ENCODE measurements at places on chromosomes 6 and 20.

DNA sequence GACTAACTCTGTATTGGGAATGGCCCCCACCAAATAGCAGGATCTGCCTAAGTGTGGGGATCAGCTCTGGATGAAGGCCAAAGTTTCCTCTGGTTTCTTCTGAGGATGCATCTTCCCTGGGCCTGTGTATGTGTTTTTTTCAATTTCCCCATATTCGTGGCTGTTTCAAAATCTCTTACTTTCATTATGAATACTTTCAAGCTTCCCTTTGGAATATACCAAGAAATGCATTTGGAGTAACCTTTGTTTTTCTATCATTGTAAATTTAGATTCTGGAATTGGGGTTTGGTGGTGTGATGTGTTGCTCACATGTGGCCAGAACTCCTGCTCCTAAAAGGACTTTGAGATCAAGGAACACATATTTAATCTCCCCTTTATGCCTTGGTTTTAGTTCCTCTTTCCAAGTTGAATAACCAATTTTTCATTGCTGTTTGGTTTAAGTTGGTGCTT lies 8.4 kb downstream of the ENTPD6 start:
- no peak for DNase-seq

DNA sequence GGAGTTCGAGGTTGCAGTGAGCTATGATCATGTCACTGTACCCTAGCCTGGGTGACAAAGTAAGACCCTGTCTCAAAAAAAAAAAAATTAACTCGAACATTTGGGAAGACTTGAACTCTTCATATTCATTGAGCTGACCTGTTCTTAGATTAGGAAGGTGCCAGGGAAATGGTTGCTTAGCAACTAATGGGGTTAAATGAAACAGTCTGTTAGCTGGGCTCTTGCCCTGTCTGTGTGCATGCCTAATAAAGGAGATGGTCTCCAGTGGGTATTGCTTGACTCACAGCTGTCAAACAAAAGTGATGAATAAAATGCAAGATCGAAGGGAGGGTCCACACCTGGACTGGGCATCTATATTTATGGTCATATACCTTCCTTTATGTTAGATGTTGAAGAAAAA lies 101.8 kb downstream of the KLHL32 start:
- no peak for DNase-seq

- DNase-seq: no peak
These were observed 68.7 kb downstream of the PHACTR2 start for GRCh38 chr6:143746202-143747119.

DNA sequence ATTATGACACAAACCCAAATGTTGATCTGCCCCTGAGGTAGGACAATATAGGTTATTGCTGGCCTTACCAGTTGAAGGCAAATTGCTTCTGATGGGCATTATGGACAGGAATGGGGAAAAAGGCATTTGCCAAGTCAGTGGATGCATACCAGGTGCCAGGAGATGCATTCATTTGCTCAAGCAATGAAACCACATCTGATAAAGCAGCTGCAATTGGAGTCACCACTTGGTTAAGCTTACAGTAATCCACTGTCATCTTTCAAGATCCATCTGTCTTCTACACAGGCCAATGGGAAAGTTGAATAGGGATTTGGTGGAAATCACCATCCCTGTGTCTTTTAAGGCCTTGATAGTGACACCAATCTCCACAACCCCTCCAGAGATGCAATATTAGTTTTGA lies 648.6 kb downstream of the COL12A1 start:
- no peak for DNase-seq

GRCh38 chr20:59577037-59577808 lies 27.1 kb upstream of the PHACTR3 start:
- DNase-seq: no peak

- DNase-seq: no peak
These were observed 28.5 kb downstream of the C6orf15 start for GRCh38 chr6:31083742-31084354.

DNA sequence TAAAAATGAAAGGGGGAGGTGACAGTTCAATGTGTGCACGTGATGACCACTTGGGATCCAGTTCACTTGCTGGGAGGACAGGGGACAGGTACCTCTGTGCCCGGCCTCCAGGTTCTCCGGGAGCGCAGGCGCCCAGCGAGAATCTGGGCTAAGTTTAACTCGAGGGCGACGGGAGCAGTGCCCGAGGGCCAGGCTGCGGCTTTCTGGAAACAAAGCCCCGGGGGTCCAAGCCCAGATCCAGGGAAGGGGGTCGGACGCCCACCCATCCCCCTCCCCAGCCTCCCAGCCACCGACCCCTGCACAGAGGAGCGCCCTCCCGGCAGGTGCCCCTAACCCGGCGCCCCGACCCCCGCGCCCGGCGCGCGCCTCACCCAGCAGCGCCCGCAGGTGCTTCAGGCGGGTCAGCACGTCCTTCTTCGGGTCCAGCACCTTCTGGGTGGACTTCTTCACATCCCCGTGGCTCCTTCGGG lies 405 bp downstream of the RALGAPA2 start:
- DNase-seq: no peak

GRCh38 chr6:2266841-2267240 lies 21.4 kb upstream of the GMDS start:
- no peak for DNase-seq

DNA sequence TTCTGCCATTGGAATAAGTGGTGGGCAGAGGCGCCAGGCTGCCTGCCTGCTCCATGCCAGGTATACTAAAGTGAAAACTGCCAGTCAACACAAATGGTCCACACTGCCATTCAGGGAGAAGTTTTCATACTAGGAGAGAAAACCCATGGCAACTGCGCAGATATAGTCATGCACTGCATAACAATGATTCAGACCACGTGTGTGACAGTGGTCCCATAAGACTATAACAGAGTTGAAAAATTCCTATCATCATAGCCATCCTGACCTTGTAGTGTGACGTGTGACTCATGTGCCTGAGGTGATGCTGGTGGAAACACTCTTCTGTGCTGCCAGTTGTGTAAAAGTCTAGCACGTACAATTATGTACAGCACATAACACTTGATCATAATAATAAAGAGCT lies 25.1 kb downstream of the ZC3H12D start:
- no peak for DNase-seq

- DNase-seq: no peak
These were observed 235.9 kb upstream of the RGS17 start for GRCh38 chr6:153367021-153367420.

DNA sequence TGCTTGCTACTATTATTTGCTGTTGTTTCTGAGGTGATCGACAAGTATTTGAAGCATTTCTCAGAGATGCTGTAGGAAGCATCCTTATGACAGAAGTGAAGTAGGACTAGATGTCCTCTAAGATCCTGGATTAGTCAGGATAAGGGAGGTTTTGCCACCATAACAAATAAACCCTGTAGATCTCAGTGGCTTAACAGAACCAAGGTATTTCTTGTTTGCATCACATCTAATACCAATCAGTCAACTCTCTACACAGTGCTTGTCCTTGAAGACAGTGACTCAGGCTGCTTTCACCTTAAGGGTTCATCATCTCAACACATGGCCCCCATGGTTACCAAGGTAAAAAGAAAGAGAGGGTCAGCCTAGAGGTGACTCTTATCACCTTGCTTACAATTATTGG lies 92.9 kb upstream of the ISM1 start:
- DNase-seq: no peak

- no peak for DNase-seq
These were observed 36.7 kb upstream of the NNAT start for GRCh38 chr20:37484331-37484730.

DNA sequence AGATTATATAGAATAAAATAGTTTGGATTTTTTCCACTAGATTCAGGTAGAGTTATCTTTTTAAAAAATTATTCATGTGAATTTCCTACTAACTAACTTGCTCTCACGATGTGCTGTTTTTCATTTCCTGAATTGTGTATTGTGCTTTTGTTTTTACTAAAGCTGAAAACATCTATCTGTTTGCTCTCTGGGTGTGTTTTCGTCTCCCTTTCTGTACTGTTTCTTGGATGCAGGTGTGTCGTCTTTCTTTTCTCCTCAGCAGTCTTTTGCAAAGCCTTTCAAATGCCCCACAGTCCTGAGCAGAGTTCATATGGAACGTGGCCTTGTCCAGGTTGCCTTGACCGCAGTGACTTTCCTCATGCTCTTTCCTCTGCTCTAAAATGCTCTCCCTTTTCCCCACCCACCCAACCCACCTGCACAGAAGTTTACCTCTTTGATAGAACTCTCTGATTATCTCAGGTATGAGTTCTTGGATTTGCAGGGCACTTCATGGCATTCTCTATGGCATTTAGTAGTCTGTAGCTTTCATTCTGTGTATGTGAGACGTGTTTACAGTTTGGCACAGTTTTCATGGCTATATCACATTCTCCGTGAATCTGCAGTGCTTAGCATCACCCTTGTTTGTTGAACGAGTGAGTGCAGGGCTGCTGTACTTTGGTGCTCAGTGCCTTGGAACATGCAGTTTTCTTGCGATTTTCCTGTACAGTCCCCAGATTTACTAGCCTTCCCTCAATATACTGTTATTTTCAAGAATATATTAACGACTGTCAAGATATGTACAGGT lies 77.1 kb downstream of the FARS2 start:
- no peak for DNase-seq
